A172 (cell line): ENCODE measurements at places on chromosomes 2 and 18. TPM values are rescaled to one million over a fixed set of nuclear protein-coding genes. Genes with fewer than 3 reads are reported as not detected.

DNA sequence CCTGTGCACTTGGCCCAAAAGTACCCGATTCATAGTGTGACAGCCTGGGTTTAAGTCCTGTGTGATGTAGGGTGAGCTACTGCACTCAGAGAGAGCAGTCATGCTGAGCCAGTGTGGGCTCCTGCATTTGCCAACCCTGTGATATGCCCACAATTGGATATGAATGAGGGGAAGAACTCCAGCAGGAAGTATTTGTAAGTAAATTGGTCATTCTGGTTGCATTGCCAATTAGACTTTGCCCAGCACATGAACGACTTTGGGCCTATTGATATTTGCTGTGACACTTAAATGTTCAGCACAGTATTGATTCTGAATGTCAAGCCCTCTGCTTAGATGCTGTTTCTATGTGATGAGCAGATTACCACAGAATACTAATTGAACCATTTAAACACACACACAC lies 570.9 kb downstream of the PIK3C3 start:
- DNase-seq, result no peak

- DNase-seq, result peak; percentile 72
Measured at GRCh38 chr2:112092286-112093041, 37.4 kb downstream of the TMEM87B start.

OR6B2 gene
- total RNA-seq, result not detected in 2 replicates

GRCh38 chr18:63859781-63860475 lies 27.6 kb upstream of the SERPINB2 start:
- no peak for DNase-seq

DNA sequence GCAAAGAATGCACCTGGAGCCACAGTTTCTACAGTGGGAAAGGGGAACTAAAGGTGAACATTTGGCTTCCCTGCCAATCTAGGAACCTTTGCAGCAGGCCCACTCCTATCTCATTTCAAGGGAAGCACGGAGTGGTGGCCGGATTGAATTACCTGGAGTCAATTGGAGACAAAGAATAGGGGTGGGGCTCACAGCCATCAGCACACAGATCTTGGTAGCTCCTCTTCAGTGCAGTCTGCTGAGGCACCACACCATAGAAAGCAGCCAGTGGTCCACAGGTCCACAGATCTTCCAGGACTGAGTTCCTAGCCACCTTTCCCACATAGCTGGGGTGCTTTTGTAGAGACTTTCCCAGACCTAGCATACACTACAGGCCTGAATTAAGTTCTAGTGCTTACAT lies 43.5 kb upstream of the NXPH2 start:
- no peak for DNase-seq

DNA sequence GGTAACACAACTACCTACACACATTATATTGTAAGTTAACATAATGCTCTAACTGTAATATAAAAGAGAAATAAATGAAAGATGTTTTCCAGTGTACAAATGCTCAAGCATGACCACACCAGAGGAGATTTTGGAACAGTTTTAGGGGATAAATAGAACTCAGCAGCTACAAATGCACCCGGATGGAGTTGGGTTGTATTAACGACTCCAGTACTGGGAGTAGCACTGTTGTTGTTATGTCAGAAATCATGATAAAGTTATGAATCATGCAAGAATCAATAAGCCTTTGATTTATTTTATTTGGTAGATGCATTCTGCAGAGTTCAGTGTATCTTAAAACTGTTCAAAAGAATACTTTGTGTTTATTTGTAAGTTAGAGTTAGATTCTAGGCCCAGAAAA lies 126.9 kb downstream of the MAP3K20 start:
- no peak for DNase-seq
